ENCODE measurements at places on chromosomes 11 and 22.

DNA sequence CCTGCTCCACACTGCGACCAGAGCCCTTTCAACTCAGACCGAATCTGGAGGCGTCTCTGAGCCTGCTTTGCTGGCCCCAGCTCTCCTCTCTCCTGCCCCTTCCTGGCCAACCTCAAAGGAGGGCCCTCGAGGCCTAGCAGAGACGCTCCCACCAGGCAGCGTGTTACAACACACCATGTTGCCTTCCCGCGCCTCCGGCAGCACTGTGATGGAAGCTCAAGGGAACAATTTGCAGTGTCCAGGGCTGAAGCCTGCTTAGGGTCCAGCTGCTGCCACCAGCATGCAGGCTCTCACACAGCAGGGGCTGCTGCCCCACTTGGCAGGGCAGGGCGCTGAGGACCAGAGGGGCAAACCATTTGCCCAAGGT lies 18.4 kb downstream of the LINC01488 start:
- no peak for DNase-seq

DNA sequence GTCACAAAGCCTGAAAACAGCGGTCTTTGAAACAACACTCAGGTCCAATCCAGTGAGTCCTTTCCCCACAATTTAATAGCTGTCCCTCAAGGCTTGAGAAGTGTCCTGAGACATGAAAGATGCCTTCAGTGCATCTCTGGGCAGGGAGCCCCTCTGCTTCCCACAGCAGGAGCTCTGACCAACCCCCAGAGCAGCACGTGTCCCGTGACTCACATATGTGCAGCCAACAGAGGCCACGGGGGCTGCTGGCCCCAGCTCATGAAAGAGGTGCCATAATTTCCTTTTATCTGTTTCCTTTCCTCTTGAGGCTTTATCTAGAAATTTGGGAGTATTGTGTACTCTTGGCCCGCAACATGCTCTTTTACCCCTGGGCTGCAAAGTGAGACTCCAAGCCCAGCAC lies 33.2 kb upstream of the LMO1 start:
- no peak for DNase-seq

GRCh38 chr11:17020831-17021230 lies 6.6 kb upstream of the PLEKHA7 start:
- no peak for DNase-seq

GRCh38 chr11:2940147-2940920 lies 11.1 kb upstream of the PHLDA2 start:
- no peak for DNase-seq

DNA sequence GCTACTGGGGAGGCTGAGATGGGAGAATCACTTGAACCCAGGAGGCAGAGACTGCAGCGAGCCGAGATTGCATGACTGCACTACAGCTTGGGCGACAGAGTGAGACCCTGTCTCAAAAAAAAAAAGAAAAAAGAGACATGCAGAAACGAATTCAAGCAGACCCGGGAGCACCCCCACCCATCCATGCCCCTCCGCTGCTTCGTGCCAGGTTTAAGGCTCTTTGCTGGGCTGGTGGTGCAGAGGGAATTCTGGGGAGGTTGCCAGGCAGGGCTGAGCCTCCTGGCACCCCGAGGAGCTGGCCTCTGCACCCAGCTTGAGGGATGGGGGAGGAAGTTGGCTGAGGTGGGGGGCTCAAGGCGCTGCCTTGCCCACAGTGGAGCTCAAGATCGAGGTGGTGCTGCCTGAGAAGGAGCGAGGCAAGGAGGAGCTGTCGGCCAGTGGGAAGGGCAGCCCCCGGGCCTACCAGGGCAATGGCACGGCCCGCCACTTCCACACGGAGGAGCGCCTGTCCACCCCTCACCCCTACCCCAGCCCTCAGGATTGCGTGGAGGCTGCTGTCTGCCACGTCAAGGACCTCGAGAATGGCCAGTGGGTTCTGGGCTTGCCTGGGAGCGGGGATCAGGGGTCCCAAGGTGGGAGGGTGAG lies 6.0 kb downstream of the AIFM3 start:
- no peak for DNase-seq

GRCh38 chr11:28760676-28761390 lies 652.6 kb downstream of the METTL15 start:
- no peak for DNase-seq

GRCh38 chr11:116772443-116773202 lies at the start of gene BUD13:
Gene BUD13, minus strand, starts transcription at chr11:116772987. Its CDS starts 23 bp downstream, at chr11:116772964.
- peak; percentile 58 for DNase-seq

- DNase-seq: no peak
Measured at GRCh38 chr11:65726660-65727059, 6.1 kb upstream of the RNASEH2C start.

GRCh38 chr11:95711162-95711944 lies 78.2 kb downstream of the FAM76B start:
- no peak for DNase-seq

- DNase-seq: no peak
Measured at GRCh38 chr22:41833369-41834004, 582 bp downstream of the SREBF2 start.

GRCh38 chr22:44648085-44648820 lies 53.8 kb upstream of the PRR5 start:
- no peak for DNase-seq

- DNase-seq: no peak
Measured at GRCh38 chr11:16603245-16603644, 135.2 kb upstream of the C11orf58 start.

All from NCI-H2081 treated with DMSO at 0.1 percent for 48 hours (cell line).